AG04450 (cell line): ENCODE measurements at places on chromosomes 16 and 17.

DNA sequence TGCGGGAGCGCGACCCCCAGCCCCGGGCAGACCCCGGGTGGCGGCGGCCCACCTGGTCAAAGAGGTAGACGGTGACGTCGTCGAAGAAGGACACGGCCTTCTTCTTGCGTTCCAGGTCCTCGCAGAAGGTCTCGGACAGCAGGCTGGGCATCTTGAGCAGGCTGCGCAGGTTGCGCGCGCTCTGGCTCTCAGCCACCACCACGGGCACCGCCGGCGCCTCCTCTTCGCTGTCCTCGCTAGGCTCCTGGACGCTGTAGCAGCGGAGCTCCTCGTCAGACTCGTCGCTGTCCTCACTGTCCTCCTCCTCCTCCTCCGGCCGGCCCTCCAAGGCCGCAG lies 45.2 kb upstream of the PVALEF start:
- no peak for DNase-seq

DNA sequence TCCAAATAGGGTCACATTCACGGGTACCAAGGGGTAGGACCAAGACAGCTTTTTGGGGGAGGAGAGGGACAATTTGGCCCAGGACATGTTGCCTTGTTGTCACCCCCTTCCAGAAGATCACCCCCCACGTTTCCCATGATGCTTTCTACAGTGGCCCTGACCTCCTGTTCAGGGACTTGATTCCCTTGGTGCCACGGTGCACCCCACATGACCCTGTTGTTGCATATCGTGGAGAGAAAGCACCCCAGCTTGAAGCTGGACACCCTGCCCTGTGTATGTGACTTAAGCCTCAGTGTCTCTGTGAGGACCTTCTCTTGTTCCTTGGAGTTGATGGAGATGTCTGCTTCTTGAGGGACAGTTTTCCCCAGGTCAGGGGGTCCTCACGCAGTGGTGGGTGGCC lies 12.6 kb downstream of the IL34 start:
- DNase-seq: no peak

GRCh38 chr16:29644338-29644857 lies 18.6 kb upstream of the SPN start:
- DNase-seq: no peak

GRCh38 chr16:3781421-3781820 lies 64.1 kb upstream of the TRAP1 start:
- DNase-seq: no peak

DNA sequence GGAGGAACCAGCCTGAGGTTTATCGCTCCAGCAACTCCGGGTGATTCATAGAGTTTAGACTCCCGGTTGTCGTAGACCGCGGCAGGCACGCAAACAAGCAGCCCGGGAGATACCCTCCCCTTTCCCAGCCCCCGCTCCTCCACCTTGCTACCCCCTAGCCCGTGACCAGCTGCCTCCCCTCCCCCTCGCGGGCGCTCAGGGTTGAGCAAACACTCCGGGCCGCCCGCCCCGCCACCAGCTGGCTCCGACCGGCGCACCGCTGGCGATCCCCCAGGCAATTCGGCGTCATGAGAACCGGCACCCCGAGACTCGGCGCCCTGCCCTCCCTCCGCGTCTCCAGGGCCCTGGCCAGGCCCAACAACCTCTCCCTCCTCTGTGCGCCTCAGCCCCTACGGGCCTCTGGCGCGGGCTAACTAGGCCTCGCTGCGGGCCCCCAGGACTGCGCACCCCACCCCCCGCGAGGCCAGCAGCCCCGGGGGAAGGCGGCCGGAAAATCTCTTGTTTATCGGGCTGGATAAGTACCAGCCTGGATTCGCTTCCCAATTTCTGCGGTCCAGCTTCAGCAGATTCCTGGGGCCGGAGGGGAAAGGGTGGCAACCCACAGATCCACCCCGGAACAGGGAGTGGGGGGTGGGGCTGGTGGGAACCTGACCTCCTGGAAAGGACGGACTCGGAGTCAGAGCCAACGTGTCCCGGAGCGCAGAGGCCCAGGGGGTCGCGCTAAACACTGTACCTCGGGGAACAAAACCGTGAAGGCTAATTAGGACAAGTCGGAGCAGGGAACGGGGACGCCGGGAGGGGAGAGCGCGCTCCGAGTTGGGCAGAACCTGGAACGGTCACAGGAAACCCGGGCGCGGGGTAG lies 951 bp upstream of the GPRC5C start:
- no peak for DNase-seq

GRCh38 chr17:19492141-19492540 lies 41.5 kb upstream of the SLC47A1 start:
- DNase-seq: no peak
